Suprapubic skin (tissue), 4 donors: ENCODE measurements at places on chromosomes 7 and 10.

GRCh38 chr7:118239014-118239413 is 14.5 kb downstream of the ANKRD7 start:
- no peaks in the 10 kb centered on the region for H3K36me3 ChIP-seq
- H3K4me3 ChIP-seq: no peak overlapping the region
- H3K4me1 ChIP-seq: no peaks in the 10 kb centered on the region
- H3K27me3 ChIP-seq: no peaks in the 10 kb centered on the region
- no peak overlapping the region for H3K27ac ChIP-seq
- no peak for DNase-seq

DNA sequence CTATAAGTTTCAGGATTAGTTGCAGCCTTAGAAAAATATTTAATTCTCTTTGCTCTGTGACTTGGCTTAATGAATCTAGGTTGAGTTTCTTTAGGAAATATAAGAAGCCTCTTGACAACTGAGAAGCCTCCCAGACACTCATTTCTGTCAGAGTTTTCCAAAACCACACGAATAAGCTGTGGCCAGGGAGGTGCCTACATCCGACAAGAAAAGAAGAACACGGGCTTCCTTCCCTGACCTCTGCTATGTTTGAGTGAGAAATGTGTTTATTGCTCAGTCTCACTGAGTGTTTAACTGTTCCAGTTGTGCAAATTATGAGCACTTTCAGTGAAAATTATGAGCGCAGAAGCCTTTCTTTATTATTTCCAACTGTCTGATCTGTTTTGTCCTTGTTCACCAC is 105.0 kb downstream of the TRIL start:
- H3K36me3 ChIP-seq: no peaks in the 10 kb centered on the region
- no peak for DNase-seq
- H3K27me3 ChIP-seq: peaks cover 12% of the 10 kb centered on the region
- no peak overlapping the region for H3K27ac ChIP-seq
- H3K4me3 ChIP-seq: peak overlapping the region; percentile 44
- peaks cover 10% of the 10 kb centered on the region for H3K4me1 ChIP-seq

DNA sequence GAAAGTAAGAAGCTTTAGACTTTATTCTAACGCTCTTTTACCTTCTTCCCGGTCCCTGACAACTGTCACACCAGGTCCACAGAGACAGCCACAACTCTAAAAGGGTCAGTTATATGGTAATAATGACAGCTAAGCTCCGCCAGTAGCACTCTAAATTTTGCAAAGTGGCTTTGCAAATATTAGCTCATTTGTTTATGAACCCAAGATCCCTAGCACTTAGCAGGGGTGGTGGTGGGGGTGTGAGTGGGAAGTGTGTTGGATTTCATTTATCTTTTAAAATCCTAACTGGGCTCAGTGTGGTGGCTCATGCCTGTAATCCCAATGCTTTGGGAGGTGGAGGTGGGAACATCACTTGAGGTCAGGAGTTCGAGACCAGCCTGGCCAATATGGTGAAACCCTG is 34.8 kb upstream of the SDK1 start:
- H3K27me3 ChIP-seq: peaks cover 13% of the 10 kb centered on the region
- H3K27ac ChIP-seq: no peak overlapping the region
- no peak for DNase-seq
- H3K4me1 ChIP-seq: no peaks in the 10 kb centered on the region
- no peak overlapping the region for H3K4me3 ChIP-seq

- H3K27me3 ChIP-seq: no peaks in the 10 kb centered on the region
- H3K4me3 ChIP-seq: no peak overlapping the region
- H3K27ac ChIP-seq: no peak overlapping the region
- no peaks in the 10 kb centered on the region for H3K4me1 ChIP-seq
These were observed 163.2 kb downstream of the EBF3 start for GRCh38 chr10:129800796-129801340.

GRCh38 chr7:115116773-115117715 is 195.2 kb downstream of the MDFIC start:
- H3K36me3 ChIP-seq: no peaks in the 10 kb centered on the region
- no peaks in the 10 kb centered on the region for H3K4me1 ChIP-seq
- H3K27ac ChIP-seq: no peak overlapping the region
- H3K27me3 ChIP-seq: no peaks in the 10 kb centered on the region

DNA sequence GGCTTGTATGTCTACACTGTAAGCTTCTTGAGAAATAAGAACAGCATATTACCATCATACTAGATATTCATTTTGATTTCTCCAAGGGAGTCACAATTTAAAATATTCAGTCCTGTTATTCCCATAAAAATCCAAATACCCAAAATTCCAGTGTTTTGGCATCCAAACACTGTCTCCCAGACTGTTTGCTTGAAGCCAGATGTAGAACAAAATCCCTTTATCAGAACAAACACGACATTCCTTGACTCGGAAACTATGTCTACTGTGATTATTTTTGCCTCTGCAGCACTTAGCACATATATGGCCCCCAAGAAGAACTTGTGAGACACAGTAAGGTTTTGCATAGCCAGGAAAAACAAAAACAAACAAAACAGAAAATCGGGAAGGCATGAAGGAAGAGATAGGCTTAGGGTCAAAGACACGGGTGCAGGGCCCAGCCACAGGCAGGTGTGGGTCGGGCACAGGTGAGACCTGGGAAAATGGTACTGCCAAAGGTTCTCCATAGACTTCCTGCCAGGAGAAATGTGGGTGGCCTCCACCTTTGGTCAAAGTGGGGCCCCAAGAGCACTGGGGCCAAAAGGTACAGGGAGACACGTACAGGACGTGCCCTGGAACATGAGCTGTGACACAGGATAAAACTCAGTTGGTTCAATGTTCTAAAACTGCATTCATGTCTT is 36.5 kb downstream of the CPXM2 start:
- H3K4me1 ChIP-seq: peaks cover 13% of the 10 kb centered on the region
- no peaks in the 10 kb centered on the region for H3K27me3 ChIP-seq
- no peak overlapping the region for H3K27ac ChIP-seq
- no peak overlapping the region for H3K4me3 ChIP-seq

- no peaks in the 10 kb centered on the region for H3K27me3 ChIP-seq
- H3K4me1 ChIP-seq: peaks cover 11% of the 10 kb centered on the region
- no peak overlapping the region for H3K4me3 ChIP-seq
- DNase-seq: no peak
- H3K27ac ChIP-seq: no peak overlapping the region
These were observed 219.6 kb downstream of the PTEN start for GRCh38 chr10:88082806-88083596.

DNA sequence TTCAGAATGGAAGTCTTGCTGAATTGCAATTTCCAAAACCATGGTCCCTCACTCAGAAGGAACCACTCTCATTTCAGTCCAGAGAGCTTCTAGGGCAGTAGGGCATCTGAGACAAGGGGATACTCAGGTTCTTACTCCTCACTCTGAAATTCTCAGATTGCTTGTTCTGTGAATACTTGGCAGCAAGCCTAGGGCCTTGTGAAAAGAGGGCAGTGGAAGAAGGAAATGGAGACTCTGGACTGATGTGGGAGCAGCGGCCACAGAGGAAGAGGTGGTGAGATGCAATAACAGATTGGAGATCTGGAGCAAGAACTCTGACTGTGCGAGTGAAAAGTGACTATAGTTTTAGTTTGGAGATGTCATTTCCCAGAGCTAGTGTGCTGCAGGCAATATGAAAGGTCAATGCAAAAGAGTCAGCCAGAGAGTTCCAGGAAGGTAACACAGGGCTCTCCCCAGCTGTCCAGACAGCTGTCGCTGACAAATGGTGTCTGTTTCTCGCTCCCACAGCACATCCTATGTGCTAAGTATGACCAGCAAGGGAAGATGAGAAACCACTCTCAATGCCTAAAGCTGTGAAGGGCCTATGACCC is 291.6 kb upstream of the KIAA1217 start:
- DNase-seq: no peak
- no peaks in the 10 kb centered on the region for H3K4me1 ChIP-seq
- peaks cover 3% of the 10 kb centered on the region for H3K27me3 ChIP-seq
- no peak overlapping the region for H3K27ac ChIP-seq
- no peaks in the 10 kb centered on the region for H3K36me3 ChIP-seq
- no peak overlapping the region for H3K4me3 ChIP-seq

DNA sequence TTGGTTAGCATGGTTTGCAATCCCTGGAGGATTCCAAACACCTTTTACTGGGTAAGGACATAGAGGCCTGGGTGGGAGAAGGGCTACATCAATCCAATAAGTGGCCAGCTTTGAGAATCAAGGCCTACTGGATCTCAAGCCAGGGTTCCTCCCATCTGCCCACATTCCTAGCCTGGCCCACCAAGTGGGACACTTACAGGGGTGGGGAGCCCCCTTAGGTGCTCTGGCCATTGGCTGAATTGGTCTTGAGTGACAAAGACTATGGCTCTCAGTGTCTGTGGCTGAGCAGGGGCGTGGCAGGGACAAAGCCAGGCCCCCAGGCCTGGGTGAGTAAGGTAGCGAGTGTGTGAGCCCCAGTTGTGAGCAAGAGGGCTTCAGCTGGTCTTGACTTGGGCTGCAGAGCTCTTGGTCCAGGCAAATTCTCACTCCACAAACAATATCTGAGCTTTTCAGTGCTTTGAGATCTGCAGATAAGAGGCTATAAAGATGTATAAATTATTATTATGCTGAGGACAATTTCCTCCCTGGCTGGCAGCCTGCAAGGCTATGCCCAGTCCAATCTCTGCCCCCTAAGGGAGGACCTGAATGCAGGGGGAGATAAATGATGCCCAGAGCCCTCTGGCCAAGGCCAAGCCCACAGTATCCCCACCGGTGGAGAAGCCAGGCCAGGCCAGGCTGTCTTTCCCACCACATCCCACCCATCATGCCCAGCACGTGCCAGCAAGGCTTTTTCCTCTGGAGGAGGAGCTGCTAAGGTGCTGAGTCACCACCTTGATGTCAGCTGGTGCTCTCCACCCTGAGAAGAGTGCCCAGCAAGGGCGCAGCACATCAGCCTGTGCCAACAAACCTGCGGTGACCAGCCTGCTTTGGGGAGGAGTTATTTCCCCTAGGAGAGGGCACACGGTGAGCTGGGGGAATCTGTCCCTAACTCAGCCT is 80.7 kb upstream of the DUSP5 start:
- no peaks in the 10 kb centered on the region for H3K27me3 ChIP-seq
- peak overlapping the region; percentile 24 for H3K27ac ChIP-seq
- no peak overlapping the region for H3K4me3 ChIP-seq
- H3K4me1 ChIP-seq: peaks cover 30% of the 10 kb centered on the region

GRCh38 chr7:102841290-102841689 is 71.5 kb upstream of the LRRC17 start:
- H3K27me3 ChIP-seq: no peaks in the 10 kb centered on the region
- H3K4me3 ChIP-seq: no peak overlapping the region
- H3K4me1 ChIP-seq: peaks cover 13% of the 10 kb centered on the region
- no peaks in the 10 kb centered on the region for H3K36me3 ChIP-seq

- H3K4me3 ChIP-seq: no peak overlapping the region
- DNase-seq: no peak
- no peaks in the 10 kb centered on the region for H3K36me3 ChIP-seq
- H3K4me1 ChIP-seq: no peaks in the 10 kb centered on the region
These were observed 192.5 kb upstream of the SEMA3C start for GRCh38 chr7:81111358-81111757.

DNA sequence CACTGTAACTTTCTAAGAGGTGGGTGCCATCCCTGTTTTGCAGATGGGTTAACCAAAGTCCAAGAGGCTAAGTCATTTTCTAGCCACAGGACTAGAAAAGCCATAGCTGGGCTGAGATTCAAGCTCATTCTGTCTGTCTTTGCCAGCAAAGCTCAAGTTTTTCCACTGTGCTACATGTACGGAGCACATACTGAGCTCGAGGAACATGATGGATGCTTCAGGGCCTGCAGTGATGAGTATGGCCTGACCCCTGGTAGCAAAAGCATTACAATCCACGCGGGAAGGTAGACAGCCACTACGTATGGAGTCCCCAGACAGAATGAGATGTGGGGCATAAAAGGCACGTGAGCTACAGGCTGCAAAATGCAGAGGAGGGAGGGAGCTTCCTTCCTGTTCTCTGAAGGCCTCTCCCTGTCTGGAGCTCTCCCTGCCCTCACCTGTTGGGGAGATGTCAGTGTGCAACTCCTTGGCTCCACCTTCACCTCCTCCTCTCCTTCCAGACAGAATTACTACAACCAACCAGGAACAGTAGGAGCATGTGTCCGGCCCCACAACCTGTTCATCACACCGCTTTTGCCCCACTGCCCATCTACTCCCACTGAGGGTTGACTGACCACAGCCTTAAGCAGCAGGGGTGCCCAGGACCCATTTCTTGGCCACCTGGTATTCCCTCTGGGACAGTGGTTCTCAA is 16.4 kb downstream of the ITPRIP start:
- H3K36me3 ChIP-seq: no peaks in the 10 kb centered on the region
- H3K4me1 ChIP-seq: peaks cover 100% of the 10 kb centered on the region
- H3K27ac ChIP-seq: peak overlapping the region; percentile 93
- peak; percentile 65 for DNase-seq

GRCh38 chr7:66352071-66352470 is 146.9 kb downstream of the TPST1 start:
- DNase-seq: no peak
- no peak overlapping the region for H3K4me3 ChIP-seq
- H3K27ac ChIP-seq: no peak overlapping the region
- no peaks in the 10 kb centered on the region for H3K27me3 ChIP-seq
- peaks cover 41% of the 10 kb centered on the region for H3K4me1 ChIP-seq
- H3K36me3 ChIP-seq: no peaks in the 10 kb centered on the region

- no peaks in the 10 kb centered on the region for H3K27me3 ChIP-seq
- no peak overlapping the region for H3K4me3 ChIP-seq
- no peak overlapping the region for H3K27ac ChIP-seq
- DNase-seq: no peak
- H3K36me3 ChIP-seq: peaks cover 20% of the 10 kb centered on the region
These were observed 11.3 kb downstream of the SAP25 start for GRCh38 chr7:100562195-100563099.

DNA sequence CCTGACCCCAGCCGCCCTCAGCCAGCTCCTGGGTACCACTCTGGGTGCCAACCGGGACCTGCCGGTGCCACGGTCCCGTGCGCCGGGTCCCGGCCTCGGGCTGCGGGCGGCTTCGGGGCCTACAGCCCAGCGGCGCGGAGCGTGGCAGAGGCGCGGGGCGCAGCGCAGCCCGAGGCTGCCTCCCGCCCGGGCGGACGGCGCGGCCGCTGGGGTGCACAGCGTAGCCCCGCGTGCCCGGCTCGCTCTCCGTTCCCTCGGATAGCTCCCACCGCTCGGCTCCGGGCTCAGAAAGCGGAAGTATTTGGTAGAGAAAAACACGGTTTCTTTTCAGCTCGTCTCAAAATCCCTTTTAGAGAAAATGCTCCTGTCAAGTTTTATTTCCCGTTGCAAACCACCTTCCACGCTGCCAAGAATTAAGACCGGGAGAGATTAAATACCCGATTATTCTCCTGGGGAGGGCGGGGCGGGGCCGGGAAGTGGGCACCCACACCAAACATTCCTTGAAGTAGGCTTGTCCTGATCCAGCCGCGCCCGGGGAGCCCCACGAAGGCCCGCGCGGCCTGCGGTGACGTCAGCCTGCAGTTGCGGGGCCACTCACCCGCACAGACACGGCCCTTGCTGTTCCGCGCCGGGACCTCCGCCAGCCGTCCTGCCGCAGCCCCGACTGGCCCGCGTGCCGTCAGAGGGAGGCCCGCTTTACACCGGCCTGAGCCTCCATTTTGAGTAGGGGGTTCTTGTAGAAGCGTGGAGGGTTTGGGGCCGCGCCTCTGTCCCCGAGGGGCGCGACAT is 7.2 kb downstream of the HOXA13 start:
- H3K36me3 ChIP-seq: no peaks in the 10 kb centered on the region
- H3K27ac ChIP-seq: no peak overlapping the region
- peak; percentile 79 for DNase-seq
- peak overlapping the region; percentile 45 for H3K4me3 ChIP-seq
- H3K4me1 ChIP-seq: peaks cover 36% of the 10 kb centered on the region
